Caki2 (cell line): ENCODE measurements at places on chromosomes 3 and 15.

DNA sequence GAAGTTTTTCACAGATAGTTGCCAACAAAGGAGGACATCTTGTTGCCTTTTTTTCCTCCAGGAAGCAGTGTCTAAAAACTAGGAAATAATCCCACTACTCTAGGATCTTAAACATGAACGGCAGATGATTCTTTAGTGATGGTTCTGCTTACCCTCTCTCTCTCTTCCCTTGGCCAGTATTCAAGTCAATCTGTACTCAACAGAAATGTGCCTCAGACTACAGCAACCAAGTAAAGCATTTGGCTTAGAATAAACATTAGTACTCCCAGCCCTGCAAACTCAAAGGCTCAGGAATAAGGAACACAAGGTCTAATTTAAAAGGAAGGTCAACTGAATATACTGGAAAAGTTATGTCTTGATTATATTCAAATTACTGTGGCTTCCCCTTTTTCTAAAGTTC, 8.7 kb downstream of the NPTN start:
- DNase-seq: no peak

DNA sequence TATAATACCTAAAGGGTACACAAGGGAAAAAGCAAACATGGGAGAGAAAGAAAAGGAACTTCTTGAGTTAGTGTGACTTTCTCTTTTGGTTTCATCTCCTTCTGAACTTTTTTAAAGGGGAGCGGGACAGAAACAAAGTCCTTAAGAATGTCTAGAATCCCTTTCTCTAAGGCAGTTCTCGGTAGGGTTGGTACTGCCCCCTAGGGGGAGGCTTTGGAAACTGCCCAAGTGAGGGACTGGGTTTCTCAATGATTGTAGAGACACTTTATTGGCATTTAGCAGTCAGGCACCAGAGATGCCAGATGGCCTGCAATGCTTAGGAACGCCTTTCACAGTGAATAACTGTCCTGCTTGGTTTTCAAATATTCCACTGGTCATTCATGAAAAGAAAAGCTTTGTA, 172.7 kb downstream of the WDR72 start:
- peak; percentile 26 for DNase-seq

DNA sequence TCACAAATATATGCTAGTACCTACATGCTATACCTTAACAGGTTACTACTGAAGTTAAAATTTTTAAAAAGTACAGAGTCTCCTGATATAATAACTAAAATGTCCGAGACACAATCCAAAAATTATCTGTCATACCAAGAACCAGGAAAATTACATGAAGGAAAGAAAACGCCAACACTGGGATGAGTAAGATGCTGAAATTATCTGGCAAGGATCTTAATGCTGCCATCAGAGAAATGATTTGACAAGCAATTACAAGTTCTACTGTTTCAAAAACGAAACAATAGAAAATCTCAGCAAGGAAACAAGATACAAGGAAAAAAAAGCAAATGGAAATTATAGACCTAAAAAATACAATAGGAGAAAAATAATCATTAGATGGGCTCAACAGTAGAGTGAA, 92.5 kb downstream of the UBE3A start:
- no peak for DNase-seq

GRCh38 chr3:56633602-56634535, 49.2 kb downstream of the TASOR start:
- no peak for DNase-seq

DNA sequence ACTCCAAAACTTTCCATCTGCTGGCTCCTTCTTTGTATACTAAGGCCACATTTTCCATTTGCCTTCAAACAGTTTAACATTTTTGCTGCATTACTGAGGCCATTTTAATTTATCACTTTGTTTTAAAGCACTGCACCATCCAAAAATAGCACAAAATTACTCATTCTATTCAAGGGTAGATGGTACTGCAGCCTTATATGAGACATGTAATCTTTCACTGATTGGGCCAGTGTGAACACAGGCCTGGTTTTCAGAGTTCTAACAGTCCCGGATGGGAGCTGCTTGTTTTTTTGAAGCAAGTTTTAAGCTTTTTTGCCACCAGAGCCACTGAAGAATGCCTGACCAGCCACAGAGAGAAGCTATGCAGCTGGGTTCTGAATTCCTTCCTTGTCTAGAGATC, 172.3 kb upstream of the TSC22D2 start:
- no peak for DNase-seq

GRCh38 chr3:195698647-195699387, 22.0 kb upstream of the MUC20 start:
- peak; percentile 41 for DNase-seq

DNA sequence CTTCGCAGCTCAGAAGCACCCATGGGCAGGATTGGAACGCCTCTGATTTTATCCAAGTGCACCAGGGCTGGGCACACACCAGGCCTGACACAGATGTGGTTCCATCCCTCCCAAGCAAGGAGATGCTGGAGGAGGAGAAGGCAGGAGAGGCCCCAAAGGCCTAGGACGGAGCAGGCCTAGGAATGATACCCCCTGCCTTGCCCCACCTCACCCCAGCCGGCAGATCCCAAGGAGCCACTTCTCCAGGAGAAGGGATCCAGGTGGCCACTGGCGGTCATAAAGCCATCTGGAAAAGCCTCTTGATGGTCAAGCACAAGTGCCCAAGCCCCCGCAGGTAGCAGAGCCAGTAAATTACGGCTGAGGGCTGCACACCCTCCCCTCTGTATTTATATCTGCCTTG, 211.8 kb downstream of the TBC1D2B start:
- DNase-seq: no peak

- DNase-seq: no peak
Observed at GRCh38 chr3:54696313-54696712, 231.5 kb downstream of the LRTM1 start.

GRCh38 chr15:57352535-57353316, 23.6 kb upstream of the CGNL1 start:
- no peak for DNase-seq

- no peak for DNase-seq
Observed at GRCh38 chr15:92580521-92580920, 75.1 kb downstream of the FAM174B start.

DNA sequence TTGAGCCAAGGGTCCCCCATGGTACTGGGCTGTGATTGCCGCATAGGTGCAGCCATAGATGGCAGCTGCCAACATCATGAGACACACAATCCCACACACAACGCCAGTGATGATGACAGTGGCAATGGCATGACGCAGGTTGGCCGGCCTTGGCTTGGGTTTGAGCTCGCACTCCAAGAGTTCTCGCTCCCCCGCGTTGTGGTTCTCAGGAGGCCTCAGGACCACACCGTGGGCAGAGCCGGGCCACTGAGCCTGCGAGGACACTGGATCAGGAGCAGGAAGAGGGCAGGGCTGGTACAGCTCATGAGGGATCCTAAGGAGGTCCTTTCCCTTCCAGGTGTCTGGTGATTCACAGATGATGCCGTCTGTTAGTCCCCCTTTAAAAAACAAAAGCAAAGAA, 9.3 kb downstream of the LRTM1 start:
- DNase-seq: no peak

DNA sequence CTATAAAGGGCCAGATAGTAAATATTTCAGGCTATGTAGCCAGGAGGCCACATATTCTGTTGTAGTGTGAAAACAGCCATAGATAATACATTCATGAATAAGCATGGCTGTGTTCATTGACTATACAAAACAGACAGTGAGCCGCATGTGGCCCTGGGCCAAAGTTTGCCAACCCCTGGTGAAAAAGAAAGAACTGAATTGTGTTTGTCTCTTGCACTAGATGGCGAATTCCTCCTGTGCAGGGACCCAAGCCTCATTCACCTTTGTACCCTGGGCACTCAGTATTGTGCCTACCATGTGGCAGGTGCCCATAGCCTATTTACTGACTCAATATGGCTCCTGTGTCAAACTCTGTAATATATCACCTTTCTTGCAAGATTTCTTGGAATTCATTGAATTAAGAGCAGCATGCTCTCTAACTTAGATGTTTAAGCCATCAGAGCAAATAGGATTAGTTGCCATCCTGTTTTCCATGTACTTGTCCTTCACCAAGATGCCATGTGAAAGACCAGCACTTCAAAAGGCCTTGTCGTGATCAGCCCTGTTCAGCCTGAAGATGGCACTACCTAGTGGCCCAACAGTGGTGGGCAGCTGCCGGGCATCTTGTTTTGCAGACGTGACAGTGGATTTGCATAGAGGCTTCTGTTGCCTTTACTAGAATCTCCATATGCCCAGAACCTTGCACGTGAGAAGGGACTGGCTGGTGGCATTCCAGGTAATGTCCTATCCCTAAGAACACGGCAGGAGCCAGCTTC, 50.9 kb upstream of the CMTM7 start:
- DNase-seq: peak; percentile 23

DNA sequence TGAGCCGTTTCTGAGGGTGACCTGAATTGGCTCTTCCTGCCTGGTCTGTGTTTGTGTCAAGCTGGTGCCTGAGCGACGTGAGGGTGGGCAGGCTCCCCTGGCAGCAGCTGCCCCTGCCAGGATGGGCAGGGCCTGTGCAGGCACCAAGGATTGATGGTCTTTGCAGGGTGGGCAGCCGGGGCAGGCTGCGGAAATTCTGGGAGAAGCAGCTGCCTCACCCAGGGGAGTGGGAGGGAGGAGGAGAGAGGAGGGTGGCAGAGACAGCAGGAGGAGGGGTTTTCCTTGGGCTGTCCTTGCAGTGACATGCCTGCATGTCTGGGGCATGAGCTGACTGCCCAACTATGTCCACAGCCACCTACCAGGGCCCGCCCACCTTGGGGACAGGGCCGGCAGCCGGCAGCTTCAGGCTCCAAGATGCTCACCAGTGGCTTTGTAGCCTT, 27.9 kb upstream of the SLC6A6 start:
- peak; percentile 66 for DNase-seq

DNA sequence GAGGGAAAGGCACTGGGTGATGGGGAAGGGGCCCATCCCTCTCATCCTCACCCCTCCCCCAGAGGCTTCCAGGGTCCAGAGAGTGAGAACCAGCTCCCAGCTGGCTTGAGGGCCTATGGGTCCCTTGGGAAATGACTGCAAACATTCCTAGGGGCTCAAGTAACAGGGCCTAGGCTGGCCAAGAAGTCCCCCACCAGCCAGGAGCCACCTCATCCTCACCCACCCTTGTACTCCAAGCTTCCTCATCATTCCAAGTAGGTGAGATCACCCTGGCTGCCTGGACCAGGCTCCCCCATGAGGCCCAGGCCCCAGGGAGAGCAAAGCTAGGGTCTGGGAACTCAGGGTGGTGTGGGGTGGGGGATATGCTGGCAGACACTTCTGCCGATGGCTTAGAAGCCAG, 14.8 kb downstream of the LOXL1 start:
- DNase-seq: no peak

DNA sequence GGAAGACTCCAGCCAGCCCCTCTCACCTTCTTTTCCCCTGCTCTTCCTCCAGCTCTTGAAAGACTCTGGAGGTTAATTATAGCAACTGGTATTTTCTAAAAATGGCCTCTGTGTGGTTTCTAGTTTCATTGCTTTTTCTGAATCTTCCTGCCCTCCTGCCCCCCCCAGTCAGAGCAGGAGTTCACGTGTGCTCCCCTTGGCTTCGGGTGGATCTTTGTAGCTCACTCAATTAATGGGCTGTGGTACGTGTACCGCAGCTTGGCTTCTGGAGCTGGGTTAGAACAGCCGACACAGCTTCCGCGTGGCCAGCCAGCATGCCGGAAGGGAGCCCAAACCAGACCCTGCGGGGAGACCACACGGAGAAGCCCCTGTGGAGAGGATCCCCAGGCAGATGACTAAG, 31.5 kb downstream of the TM2D3 start:
- DNase-seq: no peak

DNA sequence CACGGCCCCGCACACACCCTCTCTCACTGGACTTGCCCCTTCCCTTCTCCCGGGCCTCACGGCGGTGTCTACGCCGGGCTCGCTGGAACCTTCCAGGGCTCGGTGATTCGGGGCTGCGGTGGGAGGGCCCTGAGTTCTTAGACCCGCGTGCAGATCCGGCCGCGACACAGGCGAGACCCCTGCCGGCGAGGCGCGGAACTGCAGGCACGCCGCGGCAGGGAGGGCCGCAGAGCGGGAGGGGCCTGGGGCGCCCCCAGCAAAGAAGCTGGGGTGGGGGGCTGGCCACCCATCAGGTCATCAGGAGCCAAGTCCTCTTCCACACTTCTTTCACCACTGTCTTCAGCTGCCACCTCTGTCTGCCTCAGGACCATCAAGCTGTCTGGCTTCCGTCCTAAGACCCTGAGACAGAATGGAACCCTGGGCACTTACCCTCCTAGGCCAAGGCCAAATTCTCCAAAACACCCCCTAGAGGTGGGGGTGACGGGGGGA, 164.5 kb downstream of the XXYLT1 start:
- DNase-seq: no peak

- no peak for DNase-seq
Observed at GRCh38 chr3:20480786-20481365, 294.9 kb upstream of the SGO1 start.

DNA sequence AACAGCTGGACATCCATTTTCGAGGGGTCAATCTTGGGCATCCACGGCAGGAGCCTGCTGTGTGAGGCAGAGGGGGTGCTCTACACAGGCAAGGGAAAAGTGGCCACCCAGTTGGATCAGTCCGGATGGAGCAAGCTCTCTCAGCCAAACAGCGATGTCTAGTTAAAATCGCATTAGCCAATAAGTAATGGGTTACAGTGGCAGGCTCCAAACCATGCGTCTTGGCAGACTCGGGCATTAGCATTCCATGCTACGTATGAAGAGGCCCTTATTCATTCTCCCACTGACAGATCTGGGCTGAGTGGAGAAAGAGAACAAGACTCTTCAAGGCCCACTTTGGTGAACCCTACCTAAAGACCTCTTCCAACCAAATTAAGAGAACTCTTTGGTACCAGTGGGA, 49.3 kb downstream of the CCNB2 start:
- no peak for DNase-seq

GRCh38 chr3:71262364-71263265, 320.9 kb downstream of the FOXP1 start:
- no peak for DNase-seq

- DNase-seq: no peak
Observed at GRCh38 chr3:48536785-48537184, 19.8 kb downstream of the PFKFB4 start.

- peak; percentile 19 for DNase-seq
Observed at GRCh38 chr3:35965908-35966307, 326.6 kb downstream of the ARPP21 start.

- no peak for DNase-seq
Observed at GRCh38 chr3:4665197-4665596, 172.0 kb downstream of the ITPR1 start.

- DNase-seq: no peak
Observed at GRCh38 chr3:54917862-54918261, 10.0 kb downstream of the LRTM1 start.

DNA sequence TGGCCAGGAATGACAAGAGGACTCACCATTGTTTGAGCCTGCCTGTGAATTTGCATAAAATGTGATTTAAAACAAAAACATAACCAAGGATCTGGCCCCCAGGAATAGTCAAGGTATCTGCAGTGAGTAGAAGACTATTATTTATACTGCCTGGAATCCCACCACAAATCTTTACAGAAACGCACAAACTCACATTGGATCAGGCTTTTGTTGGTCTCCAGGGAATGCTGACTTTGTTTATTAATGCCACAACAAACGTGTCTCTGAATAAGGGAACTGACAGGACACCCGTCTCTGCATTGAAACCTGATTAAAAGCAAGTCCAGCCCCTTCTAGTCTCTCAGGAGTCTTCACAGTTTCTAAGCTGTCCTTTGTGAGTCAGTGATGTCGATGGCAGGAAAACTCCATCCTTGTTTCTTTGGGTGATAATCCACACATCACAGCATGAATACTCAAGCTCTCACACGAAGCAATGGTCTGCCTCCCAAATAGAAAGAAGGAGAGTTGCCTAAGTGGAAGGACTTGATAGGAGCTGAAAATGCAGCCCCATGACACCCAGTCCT, 37.7 kb downstream of the CLDN18 start:
- DNase-seq: no peak
